T-helper 17 cell (primary cell): ENCODE measurements at places on chromosomes 1 and 21.

DNA sequence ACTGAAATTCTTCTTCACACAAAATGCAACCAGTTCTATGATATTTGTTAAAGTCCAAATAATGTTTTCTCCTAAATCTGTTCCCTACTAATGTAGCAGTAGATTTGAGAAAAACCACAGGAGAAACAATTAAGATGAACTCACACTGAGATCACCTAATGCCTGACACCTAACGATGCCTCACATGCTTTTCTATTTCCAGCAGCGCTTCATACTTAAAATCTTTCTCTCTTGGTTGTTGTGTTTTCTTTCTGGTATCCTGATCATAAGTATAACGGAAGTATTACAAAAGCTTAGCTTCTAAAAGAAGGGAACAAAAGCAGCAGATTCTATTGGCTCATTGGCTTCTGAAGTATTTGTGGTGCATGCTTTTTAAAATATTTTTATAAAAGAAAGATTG, 267.2 kb upstream of the SGIP1 start:
- no peak overlapping the region for H3K4me3 ChIP-seq
- H3K36me3 ChIP-seq = no peaks in the 10 kb centered on the region
- peak overlapping the region; percentile 24 for H3K27ac ChIP-seq

GRCh38 chr1:57079454-57080157, 113.8 kb upstream of the C8B start:
- no peaks in the 10 kb centered on the region for H3K4me1 ChIP-seq
- H3K36me3 ChIP-seq = peaks cover 2% of the 10 kb centered on the region
- no peak overlapping the region for H3K4me3 ChIP-seq
- no peak overlapping the region for H3K27ac ChIP-seq
- no peaks in the 10 kb centered on the region for H3K27me3 ChIP-seq

GRCh38 chr1:171674431-171675405, 22.2 kb upstream of the MYOC start:
- DNase-seq = no peak
- peaks cover 4% of the 10 kb centered on the region for H3K36me3 ChIP-seq
- no peak overlapping the region for H3K27ac ChIP-seq

GRCh38 chr1:7554385-7555235, 216.5 kb upstream of the VAMP3 start:
- H3K27ac ChIP-seq = no peak overlapping the region
- no peaks in the 10 kb centered on the region for H3K36me3 ChIP-seq
- H3K4me1 ChIP-seq = peaks cover 10% of the 10 kb centered on the region

GRCh38 chr1:240522122-240522822, 89.7 kb downstream of the GREM2 start:
- no peak overlapping the region for H3K27ac ChIP-seq
- peaks cover 5% of the 10 kb centered on the region for H3K4me1 ChIP-seq
- DNase-seq = no peak
- H3K27me3 ChIP-seq = no peaks in the 10 kb centered on the region
- H3K36me3 ChIP-seq = no peaks in the 10 kb centered on the region

DNA sequence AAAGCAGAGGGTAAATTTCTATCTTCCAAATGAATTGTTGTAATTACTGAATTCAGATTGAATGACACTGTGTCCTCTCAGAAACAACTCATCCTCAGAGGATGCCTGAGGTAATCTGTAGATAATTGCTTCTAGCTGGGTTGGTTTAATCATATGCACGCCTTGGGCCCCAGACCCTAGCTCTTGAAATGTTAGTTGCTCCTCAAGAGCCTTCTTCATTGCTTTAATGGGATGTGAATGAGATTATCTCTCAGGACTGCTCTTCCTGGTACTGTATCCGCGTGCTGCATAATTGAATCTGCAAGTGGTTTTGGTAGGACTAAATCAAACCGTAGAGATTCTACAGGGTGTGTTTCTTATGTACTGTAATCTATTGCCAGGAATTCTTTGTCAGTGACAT, 569.3 kb upstream of the NEGR1 start:
- no peak overlapping the region for H3K27ac ChIP-seq
- no peak for DNase-seq
- no peaks in the 10 kb centered on the region for H3K27me3 ChIP-seq
- H3K36me3 ChIP-seq = no peaks in the 10 kb centered on the region

DNA sequence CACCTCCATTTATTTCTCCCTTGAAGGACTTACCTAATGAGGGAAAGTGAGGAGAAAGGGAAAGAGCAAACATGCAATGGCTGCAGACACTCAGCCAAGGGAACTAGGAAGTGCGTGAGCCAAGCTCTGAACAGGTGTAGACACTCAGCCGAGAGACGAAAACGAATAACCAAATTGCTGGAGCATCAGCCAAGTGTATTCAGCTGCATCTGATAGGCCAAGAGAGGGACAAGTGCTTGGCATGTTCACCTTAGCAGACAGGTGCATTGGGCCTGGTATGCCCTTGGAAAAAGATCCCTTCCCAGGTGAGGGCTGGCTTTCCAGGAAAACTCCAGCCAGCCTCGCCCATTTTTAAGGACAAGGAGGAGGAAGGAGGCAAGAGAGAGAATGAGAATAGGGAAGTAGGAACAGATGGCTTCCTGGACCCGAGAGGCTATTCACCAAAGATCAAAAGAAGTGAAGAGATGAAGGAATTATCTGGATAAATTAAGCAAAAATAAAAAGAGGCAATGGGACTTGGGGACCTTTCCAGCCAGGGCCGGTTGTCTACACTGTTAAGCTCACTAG, 184.7 kb downstream of the TOMM20 start:
- DNase-seq = no peak
- no peak overlapping the region for H3K27ac ChIP-seq
- H3K27me3 ChIP-seq = no peaks in the 10 kb centered on the region
- H3K4me1 ChIP-seq = no peaks in the 10 kb centered on the region

GRCh38 chr1:114344656-114345055, 166.3 kb downstream of the TRIM33 start:
- H3K27ac ChIP-seq = peak overlapping the region; percentile 65
- DNase-seq = no peak
- H3K4me1 ChIP-seq = peaks cover 20% of the 10 kb centered on the region
- H3K27me3 ChIP-seq = no peaks in the 10 kb centered on the region

DNA sequence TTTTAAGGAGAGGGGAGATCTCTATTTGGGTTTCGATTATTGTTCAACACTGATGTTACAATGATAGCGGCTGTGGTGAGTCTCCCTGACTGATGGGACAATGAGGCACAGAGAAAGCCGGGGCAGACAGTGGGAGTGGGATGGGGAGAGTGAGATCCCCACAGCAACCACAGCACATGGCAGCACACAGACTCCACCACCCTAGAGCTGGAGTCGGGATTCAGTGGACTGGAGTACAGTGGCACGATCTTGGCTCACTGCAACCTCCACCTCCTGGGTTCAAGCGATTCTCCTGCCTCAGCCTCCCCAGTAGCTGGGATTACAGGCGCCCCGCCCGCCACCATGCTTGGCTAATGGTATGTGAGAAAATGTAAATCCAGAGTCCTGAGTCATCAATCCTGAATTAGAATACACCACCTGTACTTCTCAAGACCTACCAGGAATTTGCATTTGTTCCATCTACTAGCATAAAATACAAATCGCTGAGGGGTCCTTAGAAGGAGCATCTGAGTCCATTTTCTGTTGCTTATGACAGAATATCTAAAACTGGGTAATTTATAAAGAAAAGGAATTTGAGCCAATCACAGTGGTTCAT, 125.8 kb downstream of the TOMM20 start:
- no peak for DNase-seq
- no peak overlapping the region for H3K4me3 ChIP-seq
- H3K4me1 ChIP-seq = peaks cover 5% of the 10 kb centered on the region
- H3K27ac ChIP-seq = no peak overlapping the region
- H3K27me3 ChIP-seq = no peaks in the 10 kb centered on the region
- H3K36me3 ChIP-seq = no peaks in the 10 kb centered on the region

- H3K27me3 ChIP-seq = peaks cover 13% of the 10 kb centered on the region
- H3K4me1 ChIP-seq = peaks cover 2% of the 10 kb centered on the region
- no peak for DNase-seq
Measured at GRCh38 chr1:84708031-84708430, 17.8 kb upstream of the SSX2IP start.

GRCh38 chr1:163544441-163544840, 222.7 kb downstream of the NUF2 start:
- H3K4me3 ChIP-seq = no peak overlapping the region
- H3K27me3 ChIP-seq = no peaks in the 10 kb centered on the region
- no peaks in the 10 kb centered on the region for H3K4me1 ChIP-seq
- DNase-seq = no peak

- no peak for DNase-seq
- peaks cover 8% of the 10 kb centered on the region for H3K4me1 ChIP-seq
- H3K4me3 ChIP-seq = no peak overlapping the region
- peak overlapping the region; percentile 66 for H3K27ac ChIP-seq
- peaks cover 7% of the 10 kb centered on the region for H3K36me3 ChIP-seq
- peaks cover 66% of the 10 kb centered on the region for H3K27me3 ChIP-seq
Measured at GRCh38 chr1:31409946-31410858, 2.8 kb upstream of the SERINC2 start.

DNA sequence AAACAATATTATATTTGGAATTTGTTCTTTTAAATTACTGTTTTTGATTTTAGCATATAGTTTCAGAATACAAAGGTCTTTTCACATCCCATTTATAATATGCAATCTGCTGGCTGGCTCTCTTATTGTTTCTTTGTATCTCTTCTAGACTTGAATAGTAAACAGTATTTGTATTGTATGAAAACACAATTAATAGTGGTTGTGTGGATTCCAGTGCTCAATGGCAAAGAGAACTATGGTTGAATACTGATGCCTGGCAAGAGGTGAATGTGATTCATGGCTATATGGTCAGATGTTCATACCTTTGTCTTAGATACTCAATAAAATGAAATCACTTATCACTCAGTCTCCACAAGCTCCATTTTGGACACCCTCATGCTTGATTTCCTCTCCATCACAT, 37.2 kb downstream of the OR6Y1 start:
- peaks cover 4% of the 10 kb centered on the region for H3K36me3 ChIP-seq
- no peak overlapping the region for H3K27ac ChIP-seq
- no peak for DNase-seq
- H3K4me1 ChIP-seq = peaks cover 2% of the 10 kb centered on the region

DNA sequence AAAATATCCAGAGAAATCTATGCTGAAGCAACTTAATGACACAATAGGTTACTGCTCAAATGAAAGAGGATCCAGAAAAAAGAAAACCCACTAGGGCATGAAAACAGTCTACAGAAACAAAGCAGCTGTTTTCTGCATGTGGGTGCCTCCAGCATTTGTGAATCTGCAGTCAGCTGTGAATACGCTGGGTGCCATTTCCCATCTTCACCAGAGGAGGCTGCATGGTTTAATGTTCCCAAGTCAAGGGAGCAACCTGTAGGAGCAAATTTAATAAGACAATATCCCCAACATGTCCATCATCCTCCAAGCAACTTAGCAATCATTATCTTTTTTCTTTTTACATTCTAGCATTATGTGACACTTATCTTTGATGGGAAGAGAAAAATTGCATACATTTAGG, 396.6 kb downstream of the BRINP2 start:
- no peaks in the 10 kb centered on the region for H3K27me3 ChIP-seq
- H3K4me1 ChIP-seq = no peaks in the 10 kb centered on the region
- DNase-seq = no peak
- no peak overlapping the region for H3K27ac ChIP-seq

DNA sequence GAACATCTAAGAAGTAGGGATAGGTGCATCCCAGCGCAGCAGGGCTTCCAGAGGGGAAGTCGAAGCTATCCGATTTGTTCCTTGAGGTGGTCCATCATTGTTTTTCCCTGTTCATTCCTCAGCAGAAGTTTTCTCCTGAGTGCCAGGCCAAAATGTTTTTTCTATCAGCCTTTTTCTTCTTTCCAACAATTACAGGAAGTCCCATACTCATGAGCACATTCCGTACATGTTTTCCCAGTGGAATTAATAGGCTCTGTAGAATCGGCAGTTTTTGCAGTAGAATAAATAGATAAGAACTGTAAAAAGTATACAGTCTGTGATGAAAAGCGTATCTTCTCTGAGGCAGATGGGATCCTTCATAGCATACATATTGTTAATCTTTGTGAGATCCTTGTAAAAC, 24.8 kb downstream of the CD101 start:
- no peak overlapping the region for H3K27ac ChIP-seq
- peaks cover 2% of the 10 kb centered on the region for H3K36me3 ChIP-seq
- H3K4me3 ChIP-seq = no peak overlapping the region
- no peak for DNase-seq
- peaks cover 7% of the 10 kb centered on the region for H3K27me3 ChIP-seq
- peaks cover 2% of the 10 kb centered on the region for H3K4me1 ChIP-seq

DNA sequence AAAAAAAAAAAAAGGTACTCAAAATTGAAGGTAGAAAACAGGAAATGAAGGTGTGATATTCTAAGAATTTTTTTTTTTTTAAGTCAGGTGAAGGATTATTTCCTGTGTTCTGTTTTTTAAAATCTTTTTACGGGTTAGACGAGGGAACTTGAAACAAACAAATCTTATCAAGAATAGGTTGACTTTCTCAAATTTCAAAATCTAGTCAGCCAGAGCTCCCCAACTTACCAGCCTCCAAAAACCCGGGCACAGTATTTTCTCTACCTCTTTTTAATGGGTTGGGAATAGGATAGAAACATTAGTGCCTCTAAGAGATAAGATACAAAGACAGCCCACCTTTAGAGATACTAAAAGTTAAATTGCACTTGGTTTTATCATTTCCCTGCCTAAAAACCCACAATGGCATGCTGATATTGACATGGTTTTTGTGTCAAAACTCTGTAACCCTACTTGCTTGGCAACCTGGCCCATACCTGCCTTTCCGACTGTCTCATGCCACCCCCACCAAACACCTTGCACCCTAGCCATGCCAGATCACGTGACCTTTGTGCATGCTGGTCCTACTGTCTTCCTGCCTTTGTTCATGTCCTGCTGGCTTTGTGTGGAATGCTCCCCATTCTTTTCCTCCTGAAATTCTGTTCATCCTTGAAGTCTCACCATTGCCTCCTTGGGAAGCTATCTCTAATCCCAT, 4.2 kb downstream of the RCAN3 start:
- H3K4me3 ChIP-seq = peak overlapping the region; percentile 90
- peaks cover 68% of the 10 kb centered on the region for H3K4me1 ChIP-seq
- H3K36me3 ChIP-seq = peaks cover 10% of the 10 kb centered on the region
- no peaks in the 10 kb centered on the region for H3K27me3 ChIP-seq
- DNase-seq = no peak

DNA sequence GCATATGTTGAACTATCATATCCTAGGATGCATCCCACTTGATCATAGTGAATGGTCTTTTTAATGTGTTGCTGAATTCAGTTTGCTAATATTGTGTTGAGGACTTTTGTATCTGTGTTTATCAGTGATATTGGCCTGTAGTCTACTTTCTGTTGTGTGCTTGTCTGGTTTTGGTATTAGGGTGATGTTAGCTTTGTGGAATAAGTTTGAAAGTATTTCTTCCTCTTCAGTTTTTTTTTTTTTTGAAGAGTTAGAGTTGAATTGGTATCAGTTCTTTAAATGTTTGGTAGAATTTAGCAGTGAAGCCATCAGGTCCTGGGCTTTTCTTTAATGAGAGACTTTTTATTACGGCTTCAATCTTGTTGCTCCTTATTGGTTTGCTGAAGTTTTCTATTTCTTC, 162.3 kb downstream of the VAV3 start:
- no peaks in the 10 kb centered on the region for H3K27me3 ChIP-seq
- H3K4me1 ChIP-seq = peaks cover 27% of the 10 kb centered on the region
- no peak for DNase-seq
- no peak overlapping the region for H3K4me3 ChIP-seq
